Right kidney (tissue), 9 donors: ENCODE measurements at places on chromosomes 13 and 19.

- DNase-seq, result no peak
Measured at GRCh38 chr13:50228527-50228926, 213.3 kb downstream of the KCNRG start.

- DNase-seq, result no peak
Measured at GRCh38 chr13:88802886-88803285, 1131.7 kb downstream of the SLITRK5 start.

- DNase-seq, result no peak
Measured at GRCh38 chr19:12628040-12629022, 17.6 kb downstream of the ZNF791 start.

DNA sequence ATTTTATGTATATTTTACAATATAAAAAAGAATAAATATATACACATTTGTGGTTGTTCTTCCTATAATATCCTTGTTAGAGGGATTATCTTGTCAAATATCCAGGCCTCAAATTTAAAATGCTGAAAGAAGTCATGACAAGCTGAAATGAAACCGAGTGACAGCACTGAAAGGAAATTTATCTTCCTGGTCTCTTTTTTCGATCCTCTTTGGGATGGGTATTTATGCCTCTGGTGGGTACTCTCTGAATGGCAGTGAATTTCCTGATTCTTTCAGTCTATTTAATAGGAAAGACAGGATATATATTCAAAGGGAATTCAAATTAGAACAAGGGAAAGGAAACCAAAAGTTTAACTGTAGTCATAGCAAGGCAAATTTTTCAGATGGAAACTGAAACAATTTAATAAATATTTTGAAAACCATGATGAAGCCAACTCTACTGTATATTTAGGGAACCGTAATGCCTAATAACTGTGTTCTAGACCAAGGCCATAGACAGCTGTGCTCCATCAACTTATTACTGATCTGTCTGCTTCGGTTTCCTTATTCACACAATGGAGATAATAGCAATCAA, 97.9 kb downstream of the DLEU7 start:
- no peak for DNase-seq
